Muscle of back (tissue), 13 donors: ENCODE measurements at places on chromosomes 5 and 9.

GRCh38 chr9:74979844-74980243 is 27.1 kb upstream of the C9orf40 start:
- no peak for DNase-seq

GRCh38 chr9:96567203-96567700 is 52.4 kb downstream of the CDC14B start:
- DNase-seq = no peak

DNA sequence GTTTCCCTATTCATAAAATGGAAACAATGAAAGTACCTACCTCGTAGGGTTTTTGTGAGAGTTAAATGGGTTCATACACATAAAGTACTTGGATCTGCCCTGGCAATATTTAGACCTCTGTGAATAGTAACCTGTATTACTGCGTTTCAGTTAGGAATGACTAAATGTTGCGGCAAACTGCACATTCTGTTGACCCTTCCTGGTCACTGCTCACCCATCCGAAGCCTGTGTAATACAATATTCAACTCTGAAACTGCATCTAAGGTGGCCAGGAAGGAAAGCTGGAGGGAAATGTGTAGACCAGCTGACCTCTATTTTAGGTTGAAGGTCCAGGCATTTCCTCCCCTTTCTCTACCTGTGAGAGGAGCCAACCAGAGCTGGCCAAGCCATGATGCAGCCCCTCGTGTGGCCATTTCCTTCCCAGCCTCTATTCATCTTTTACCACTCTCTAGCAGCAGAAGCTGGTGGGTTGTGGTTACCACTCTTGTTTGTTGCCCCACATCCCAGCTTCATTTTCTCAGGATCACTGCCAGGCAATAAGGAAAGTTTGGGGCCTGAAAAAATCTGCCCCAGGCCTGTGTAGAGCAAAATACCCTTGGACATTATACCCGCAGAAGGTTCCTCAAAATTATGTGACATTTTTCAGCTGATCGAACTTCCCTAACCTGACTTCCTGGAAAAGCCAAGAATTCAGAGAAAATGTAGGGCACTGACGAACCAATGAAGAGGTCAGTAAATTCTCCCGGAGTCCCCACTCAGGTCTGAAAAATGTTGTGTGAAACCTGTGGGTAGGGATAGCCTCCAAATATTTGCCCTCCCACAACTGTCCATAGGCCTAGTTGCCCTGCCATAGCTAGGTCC is 20.5 kb upstream of the PDCD1LG2 start:
- DNase-seq = no peak

- DNase-seq = no peak
These were observed 24.9 kb downstream of the LIFR start for GRCh38 chr5:38531518-38531917.

- no peak for DNase-seq
These were observed 291.5 kb downstream of the SEC61B start for GRCh38 chr9:99513441-99514112.

DNA sequence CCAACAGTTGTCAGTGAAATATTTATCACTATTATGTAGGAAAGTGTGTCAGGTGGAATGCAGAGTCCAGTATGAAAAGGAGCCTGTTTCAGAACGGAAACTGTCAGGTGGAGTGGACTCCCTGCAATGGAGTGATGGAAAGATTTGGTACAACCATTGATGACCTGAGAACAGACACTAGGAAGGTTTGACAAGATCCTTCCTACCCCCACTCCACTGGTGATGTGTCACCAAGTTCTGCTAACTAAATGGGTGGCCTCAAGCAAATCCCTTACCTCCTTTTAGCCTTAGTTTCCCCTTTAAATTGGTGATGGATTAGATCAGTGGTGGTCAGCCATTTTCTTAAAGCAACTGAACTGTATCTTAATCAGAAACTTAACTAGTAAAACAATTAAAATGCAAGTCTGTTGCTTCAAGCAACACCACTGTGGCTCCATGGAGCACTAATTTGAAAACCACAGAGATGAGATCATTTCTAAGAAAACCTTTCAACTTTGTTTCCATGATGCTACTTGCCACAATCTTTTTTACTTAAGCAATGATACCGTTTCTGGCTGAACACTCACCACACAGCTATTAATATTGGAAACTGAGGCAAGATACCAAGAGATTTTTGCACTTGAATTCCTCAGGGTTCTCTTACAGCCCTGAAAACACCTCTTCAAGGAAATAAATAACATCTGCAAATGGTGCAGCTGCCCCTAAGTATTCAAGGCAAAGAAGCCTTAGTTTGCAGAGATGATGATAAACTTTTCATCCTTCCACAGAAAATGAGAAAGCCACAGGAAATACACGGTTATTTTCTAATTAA is 140.6 kb downstream of the ERCC6L2 start:
- DNase-seq = no peak

GRCh38 chr9:95116002-95116807 is 201.3 kb downstream of the FANCC start:
- no peak for DNase-seq

GRCh38 chr5:87705876-87706275 is 293.1 kb upstream of the CCNH start:
- DNase-seq = no peak
